ENCODE measurements at places on chromosomes 1 and 21.

DNA sequence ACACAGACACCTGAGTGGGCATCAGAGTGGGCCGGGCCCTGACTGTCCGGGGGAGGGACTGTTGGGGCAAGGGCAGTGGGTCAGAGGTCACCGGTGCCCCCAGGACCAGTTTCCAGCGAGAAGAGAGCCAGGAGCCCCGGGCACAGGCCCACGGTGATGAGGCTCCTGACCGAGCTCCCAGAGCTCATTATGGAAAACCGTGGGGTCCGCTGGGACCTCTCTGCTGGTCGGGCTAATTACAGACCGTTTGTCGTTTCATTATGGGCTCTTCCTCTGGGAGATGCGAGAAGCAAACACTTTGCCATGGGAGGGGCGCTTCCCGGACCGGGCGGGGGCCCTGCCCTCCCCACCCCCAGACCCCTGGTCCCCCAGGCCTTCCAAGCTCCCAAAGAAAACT is 12.0 kb upstream of the TTLL10 start:
- no peak for DNase-seq

DNA sequence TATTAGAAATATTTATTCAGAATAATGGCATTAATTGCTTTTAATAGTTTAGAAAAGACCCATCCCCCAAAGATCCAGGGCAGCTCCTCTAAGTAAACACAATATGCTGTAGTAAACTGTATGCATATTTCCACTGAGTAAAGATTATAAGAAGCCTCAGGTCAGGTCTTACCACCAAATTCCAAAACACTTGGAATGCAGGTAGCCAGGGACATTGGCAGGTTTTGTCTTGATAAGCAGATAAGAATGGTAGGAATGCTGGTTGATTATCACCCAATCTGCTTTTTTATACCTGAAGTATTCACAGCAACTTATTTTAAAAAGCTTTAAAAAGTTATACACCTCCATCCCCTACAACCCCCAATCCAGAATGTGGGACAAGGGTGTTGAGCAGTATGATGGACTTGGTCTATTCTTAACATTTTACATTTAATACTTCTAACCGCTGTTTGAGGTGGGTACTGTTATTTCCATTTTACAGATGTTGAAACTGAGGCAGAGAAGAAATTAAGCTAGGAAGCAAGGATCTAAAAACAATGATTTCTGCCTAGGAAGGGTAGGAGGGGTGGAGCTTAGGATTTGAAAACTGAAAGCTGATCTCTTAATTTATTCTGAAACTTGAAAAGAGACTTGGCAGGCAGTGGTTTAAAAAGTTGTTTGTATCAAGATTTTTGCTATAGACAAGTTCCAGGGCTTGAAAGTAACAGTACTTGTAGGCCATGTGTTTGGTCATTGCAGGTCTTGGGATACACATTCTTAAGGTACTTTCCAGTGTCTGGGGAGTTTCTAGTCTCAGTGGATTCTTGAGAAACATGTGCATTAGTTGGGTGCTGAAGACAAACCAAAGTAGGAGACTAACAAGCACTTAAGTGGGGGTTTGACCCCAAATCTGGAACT is 15.6 kb upstream of the THEM4 start:
- no peak for DNase-seq

DNA sequence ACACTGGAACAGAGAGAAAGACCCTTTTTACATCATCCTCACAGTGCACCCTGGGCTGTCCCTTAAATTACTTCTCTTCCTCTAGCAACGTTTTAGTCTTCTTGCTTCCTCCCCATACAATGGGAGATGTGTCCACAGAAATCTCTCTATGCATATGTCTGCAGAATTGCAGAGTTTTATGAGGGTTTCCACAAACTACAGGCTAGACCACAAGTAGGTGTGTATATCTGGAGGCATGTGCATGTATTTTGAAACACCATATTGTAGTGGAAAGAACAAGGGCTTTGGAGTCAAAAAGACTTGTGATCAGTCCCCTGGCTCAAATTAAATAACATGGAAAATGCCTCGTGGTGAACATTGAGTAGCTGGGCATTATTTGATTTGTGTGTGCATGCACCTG is 121.3 kb upstream of the IPO9 start:
- no peak for DNase-seq

DNA sequence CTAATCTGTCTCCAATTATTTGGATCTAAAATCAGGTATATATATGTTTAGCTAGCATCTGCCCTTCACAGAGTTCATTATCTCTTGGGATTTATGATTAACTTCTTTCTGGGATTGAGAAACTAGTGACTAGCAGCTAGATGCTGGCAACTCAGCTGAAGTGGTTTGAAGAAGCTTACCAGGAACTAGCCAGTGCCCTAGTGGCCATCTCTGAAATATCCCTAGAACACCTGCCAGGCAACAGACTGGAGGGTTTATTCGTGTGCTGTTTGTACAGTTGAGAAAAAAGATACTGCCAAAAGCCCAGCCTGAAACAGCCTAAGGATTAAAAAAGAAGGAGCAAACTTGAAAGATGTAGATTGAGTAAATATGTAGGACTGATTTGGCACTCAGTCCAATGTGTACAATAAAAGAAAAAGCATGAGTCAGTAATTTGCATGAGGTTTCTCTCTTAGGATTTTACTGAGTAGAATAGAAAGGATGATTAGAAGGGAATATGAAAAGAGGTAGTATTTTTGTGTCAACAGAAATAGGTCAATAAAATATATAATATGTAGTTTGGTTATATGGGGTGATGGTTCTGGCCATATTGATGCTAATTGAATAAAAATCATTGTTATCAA is 1144.6 kb upstream of the ADGRL2 start:
- DNase-seq: no peak

DNA sequence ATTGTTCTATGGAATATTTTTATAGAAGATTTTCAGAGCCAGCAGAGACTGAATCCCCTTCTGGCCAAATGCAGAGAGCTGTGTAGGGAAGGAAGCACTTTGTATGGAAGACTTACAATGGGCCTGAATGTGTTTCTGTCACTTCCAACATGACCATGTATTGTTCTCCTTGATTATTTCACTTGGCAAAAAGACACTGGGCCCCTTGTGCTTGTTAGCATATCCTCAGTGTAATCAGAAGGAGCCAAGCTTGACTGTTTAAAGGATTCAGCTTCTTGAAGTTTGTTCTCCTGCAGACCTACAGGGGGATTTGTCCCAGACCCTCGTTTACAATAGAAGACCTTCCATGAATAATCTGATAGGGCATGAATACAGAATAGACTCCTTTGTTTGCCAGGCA is 48.1 kb upstream of the UBE2U start:
- DNase-seq: no peak

- DNase-seq: no peak
Observed at GRCh38 chr1:3775490-3776230, 3.1 kb downstream of the SMIM1 start.

DNA sequence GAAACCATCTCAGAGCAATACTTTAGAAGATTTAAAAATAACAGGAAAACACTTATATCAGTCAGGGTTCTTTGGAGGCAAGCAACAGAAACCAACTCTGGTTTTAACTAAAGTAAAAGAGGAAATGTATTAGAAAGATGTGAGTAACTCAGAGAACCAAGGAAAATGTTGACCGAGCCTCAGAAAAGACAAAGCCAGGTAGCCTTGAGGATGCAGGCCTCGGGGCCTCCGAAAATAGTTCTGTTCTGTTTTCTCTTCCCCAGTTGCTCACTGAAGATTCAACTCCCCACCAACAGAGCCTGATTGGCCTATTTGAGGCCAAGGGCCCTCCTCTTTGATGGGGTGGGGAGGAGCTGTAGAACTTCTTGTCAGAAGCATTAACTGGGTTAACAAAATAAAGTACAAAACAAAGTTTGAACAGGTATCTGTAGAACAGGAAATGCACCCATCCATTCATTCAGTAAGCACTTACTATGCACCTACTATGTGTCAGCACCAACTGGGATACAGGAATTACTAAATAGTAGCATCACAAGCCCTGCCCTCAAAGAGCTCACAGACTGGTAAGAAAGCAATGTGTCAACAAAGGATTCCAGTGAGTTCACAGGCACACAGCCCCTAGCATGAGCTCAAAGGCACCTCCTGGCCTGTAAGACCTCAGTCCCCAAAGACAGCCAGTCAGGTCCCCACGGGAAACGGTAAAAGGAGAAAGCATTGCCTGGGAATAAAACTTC is 12.6 kb downstream of the SLAMF8 start:
- DNase-seq: no peak

DNA sequence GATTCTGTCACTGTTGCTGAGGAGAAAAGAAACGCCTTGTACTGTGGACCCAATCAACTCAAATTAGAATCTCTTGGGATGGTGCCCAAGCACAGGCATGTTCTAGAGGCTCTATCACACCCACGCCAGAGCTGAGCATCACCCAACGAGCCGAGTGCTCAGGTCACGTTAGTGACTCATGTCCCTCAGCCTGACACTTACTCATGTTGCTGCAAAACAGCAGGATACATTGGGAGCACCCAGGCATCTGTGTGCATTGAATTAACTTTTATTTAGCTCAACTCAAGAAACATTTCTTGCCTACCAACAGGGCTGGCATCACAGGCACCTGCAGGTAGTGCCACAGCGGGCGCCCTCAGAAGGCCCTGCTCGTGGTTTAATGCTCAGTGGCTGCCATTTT is 149.8 kb downstream of the ETS2 start:
- DNase-seq: no peak

DNA sequence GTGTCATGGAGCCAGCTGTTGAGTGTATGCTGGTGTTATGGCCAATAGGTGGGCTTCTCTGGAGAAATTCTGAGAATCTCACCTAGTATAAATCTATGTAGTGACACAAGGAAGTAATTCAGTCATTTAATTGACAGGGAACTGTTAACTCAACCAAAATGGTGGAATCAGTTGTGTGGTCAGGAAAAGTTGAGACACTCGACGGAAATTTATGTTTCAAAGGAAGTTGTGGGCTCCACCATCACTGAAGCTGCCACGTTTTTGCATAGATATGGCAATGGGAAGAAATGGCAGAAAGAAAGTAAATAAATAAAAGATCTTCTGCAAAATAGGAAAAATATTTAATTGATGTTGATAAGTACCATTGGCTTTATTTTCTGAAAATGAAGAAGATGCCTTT is 84.5 kb downstream of the ATP6V1G3 start:
- no peak for DNase-seq

DNA sequence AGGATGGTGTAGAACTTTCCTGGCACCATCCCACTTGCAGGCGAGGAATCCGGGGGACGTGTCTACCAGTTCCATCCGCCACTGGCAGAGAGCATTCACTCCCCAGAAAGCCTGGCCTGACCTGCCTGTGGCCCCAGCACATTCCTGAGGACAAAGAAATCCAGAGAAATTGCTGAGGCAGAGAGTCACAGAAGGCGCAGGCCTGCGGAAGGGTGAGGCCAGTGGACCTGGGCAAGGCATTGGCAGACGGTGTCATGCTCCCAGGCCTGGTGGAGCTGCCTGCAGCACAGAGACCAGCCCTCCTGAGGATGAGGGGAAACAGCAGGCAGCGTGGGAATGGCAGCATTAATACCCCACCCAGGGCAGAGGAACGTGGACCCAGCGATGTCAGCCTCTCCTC is 81.2 kb upstream of the F3 start:
- DNase-seq: no peak

DNA sequence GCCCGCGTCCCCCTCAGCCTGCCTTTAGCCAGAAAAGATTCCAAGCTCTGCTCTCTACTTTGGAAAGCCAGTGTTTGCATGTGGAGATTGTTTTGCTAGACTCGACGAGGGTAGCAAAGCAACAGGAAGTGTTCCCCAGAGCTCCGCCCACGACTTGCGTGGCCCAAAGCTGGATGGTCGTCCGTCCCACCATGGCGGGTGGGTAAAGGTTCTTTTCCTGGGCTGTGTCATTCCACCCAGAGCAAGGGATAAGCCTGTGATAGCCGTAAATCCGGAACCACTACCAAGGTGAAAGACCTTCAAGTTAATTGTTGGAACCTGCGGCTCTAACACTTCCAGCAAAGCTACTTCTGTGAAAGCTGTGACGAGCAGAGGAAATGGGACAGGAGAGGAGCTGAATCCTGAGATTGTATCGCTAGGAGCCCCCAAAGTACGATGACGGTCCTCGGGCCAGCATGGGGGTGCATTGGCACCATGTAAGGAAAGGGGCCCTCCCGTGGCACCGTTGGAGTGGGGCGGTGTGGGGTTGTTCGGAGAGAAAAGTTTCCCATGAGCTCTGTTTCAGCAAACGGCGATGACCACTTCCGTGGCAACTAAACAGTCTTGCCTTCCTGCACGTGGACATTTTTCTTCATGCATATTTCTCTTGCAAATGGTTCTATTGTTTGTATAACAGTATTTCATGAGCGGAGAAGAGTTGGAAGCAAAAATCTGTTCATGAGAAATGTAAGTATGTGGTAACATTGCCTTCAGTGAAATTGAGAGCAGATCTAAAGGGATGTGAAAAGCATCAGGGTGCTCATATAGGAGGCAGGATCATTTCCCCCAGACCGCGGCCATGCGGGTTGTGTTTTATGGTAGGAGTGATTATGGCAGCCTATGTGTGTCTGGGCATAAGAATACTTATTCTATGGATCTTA is 8.4 kb downstream of the MX2 start:
- DNase-seq: no peak

DNA sequence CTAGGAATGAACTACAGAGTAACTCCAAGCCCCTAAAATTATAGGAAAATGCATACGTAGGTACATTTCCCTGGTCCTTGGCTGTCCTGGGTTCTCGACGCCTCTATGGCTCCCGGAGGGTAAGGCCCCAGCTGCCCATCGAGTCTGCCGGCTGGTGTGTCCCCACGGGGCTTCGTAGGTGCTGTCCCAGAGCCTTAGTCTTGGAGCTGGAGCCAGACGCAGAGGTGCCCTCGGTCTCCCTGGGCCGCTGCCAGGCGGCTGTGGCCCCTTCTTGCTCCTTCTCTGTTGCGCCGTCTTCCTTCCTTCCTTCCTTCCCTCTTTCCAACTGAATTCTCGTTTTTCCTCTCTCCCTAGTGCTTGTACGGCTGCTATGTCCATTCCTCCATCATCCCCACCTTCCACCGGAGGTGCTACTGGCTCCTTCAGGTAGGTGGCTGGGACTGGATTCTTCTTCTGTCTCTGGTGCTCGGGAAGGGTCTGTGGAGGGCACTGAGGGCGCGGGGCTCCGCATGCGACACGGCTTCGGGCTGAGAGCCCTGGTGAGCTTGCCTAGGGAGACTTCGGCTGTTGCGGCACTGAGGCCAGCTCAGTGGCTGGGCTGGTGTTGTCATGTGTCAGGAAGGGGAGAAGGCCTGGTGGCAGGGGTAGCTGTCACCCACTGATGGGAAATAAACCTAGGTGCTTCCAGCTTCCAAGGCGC is 303.5 kb upstream of the VAMP3 start:
- no peak for DNase-seq

DNA sequence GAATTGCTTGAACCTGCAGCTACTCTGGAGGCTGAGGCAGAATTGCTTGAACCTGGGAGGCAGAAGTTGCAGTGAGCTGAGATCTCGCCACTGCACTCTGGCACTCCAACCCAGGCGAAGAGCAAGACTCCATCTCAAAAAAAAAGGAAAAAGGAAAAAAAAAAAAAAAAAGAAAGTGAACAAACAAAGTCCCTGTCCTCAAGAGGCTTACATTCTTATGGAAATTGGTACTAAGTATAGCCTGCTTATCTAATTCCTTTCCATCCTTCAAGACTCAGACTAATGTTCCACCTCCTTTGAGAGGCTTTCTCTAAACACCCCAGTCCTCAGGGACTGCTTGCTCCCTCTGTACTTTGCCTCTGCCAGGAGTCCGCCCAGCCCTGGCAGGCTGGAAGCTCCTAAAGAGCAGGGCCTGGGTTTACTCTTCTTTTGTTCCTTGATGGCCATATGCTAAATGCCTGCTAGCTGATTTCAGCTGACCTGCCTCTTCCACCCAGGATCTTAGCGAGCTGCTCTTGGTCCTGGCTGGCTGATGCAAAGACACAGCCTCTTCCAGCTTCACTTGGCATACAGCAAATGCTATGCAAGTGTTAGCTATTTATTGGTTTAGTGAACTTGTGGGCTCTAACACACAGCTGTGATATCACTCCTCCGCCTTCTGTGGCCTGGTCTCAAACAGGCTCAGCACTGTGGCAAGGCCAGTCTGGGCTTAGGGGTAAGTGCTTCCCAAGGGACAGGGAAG is 9.8 kb downstream of the SLC9A1 start:
- no peak for DNase-seq

Measured in stimulated activated CD8-positive, alpha-beta memory T cell treated with anti-CD3 and anti-CD28 coated beads, Interleukin-15, amount 100 ng/mL, for 48 hours (primary cell).